ENCODE measurements at places on chromosomes 4 and X.

DNA sequence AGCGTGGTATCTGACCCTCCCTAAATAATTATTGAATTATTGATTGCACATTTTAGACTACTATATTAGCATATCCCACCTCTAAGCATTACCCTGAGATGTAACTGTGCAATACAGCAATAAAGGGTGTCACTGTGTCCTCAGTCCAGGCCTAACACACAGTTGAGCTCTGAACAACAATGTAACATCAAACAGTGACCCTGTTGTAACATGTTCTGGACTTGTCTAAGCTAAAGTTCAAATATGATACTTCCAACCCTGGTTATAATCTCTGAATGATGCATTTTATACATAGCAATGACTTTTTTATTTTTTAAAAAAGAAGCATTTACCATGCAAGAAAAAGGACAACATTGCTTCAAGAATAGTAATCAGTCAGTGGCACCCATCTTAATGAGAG is 61.6 kb upstream of the DMD start:
- DNase-seq = no peak

DNA sequence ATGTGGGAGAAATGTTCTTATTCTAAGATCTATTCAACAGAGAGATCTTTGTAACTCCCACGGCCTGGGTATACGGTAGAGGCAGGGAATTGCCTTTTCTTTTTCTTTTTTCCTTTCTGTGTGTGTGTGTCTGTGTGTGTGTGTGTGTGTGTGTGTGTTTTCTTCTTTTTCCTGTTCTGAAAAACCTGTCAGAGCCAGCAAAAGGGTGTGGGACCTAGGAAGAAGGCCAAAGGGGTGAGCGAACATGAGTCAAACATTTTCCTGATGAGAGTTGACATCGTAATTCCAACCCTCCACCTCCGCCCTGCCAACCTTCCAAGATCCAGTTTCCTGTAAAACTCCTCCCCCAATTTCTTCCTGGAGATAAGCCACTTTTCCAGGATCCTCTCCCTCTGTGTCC is 2.8 kb upstream of the CHIC2 start:
- DNase-seq = no peak

DNA sequence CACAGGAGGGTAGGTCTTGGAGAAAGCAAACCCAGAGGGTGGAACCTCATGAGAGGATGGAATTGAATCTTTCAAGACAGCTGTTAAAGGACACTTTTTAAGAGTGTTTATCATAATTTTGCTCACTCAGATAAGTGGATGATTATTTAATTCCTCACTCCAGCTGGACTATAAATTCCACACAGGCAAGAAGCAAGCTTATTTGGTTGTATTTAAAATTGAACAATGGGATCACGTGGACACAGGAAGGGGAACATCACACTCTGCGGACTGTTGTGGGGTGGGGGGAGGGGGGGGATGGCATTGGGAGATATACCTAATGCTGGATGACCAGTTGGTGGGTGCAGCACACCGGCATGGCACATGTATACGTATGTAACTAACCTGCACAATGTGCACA is 116.3 kb downstream of the DHRSX start:
- DNase-seq = no peak

- no peak for DNase-seq
Measured at GRCh38 chr4:22884157-22884556, 191.4 kb downstream of the GBA3 start.

DNA sequence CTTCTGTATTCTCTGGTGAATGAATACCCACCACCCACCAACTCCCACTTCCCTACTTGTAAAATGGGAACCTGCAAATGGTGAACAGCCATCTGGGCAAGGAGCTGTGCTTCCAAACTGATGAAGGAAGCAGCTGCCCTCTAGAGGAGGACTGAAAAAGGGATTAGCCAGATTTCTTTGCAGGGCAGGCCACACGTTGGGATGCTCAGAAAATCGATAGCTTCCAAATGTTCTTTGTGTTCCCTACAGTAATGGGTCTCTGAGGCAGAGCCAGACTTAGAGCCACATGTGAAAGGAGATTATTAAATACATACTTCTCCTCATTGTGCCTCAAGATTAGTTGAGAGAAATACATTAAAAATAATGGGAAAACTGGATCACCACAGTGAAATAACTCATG is 39.3 kb upstream of the LPAR4 start:
- no peak for DNase-seq

DNA sequence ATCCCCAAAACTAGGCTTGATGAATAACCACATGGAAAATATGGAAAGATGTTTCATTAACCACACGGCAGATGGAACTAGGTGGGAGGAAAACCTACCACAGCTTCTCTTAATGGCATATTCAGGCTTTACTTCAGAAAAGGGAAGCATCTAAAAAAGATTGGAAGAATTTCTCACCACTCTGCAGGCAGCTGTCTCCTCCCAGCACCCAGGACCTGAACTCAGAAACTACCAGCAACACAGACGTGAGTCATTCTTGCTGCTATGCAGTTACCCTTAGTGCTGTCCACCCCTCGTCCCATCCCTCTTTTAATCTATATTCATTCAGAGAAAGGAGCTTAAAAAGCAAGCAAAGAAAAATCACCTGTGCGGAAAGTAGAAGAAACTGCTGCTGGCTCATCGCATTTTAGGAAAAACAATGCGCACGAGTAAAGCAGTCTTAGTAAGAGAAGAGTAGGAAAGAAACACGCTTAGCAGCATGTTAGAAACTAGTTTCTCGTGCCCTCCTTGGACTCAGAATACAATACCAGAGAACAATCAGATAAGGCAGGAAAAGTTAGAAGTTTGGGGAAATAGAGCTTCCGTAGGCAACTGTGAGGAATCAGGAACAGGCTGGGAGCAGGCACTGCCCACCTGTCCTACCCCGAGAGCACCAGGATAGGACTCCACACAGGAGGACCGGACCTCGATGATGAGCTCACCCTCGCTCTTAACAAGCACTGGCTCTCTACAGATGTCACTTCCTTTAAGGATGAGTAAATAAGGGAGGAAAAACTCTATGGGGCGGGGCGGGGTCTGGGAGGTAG is 48.1 kb upstream of the ENPP6 start:
- no peak for DNase-seq

DNA sequence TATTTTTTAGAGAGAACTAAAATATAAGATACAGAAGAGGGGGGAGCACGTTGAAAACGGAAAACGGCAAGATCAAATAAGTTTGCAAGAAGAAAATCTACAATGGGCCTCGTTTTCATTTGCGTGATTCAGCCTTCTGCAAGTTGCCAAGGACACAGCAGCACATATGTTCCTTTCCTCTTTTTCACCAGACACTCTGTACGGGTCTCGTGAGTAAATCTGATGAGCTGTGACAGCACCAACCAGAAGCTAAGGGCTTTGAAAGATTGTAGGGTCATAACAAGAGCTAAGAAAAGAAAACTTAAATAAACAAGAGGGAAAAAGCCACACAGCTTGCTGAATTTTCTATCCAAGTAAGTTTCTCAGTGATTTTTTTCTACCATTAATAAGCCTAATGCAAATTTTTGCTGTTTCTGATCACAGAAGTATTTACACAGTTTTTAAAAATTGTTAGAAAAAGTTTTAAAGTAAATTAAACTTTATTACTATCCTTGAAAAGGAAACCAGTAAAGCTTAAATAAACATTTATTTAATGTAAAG is 63.4 kb downstream of the SCML2 start:
- no peak for DNase-seq

DNA sequence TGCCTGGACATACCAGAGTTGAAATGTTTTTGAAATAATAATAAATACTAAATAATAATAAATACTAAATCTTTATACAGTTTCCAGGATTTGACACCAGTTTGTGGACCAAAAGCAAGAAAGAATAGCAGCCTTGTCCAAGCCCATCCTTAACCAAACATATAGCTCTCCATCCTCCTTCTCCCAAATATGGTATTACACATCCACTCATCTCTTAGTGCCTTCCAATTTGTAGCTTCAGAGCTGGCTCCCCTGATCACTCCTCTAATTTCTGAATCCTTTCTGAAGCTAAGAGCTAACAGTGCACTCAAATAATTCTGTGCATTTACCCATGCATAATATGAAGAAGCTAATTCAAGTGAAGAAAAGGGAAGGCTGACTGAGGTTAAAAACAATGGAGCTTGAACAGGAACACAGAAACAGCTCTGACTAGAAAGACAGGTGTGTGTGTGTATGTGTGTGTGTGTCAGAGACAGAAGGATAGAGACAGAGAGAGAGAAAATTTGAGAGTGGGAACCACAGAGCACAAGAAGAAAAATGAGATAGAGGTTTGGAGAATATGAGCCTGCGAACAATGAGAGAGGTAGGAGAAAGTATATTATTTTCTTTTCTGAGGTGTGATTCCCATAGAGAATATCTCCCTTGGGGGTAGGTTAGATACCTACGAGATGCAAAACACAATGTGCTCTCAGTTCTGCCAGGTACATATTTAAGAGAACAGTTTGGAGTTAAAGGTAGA is 123.5 kb downstream of the CAMK2D start:
- no peak for DNase-seq

DNA sequence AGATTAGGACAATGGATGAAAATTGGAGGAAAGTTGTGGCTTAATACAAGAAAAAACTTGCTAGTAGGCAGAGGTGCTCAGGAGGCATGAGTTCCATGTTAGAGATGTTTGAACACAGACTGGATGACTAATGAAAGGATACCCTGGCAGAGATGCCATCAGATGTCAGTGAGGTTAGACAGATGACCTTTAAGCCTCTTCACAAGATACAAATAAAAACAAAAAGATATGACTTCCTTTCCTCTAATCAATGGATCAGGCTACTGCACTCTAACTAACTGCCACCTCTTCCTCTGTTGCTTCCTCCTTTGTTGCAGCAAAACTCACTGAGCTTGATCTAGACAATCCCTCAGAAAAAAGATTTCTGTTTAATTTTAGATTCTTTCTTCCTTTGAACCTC is 14.7 kb downstream of the STAP1 start:
- no peak for DNase-seq

DNA sequence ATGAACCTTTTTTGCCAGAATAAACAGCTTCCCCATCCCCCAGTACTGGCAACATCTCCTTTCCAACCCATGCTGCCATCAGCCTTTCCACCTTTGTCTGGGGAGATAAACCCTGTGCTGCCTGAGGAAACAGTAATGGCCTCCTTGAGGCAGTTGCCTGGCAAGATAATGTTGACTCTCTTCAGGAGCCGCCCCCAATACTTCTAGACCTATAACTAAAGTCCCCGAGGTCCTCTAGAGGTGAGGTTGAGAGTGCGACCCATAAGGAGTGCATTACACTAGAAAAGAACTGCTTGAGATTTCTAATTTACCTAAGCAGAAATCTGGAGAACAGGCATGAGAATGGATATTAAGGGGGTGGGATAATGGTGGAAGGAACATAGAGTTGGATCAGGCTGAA is 963.2 kb upstream of the PCDH7 start:
- DNase-seq = no peak

DNA sequence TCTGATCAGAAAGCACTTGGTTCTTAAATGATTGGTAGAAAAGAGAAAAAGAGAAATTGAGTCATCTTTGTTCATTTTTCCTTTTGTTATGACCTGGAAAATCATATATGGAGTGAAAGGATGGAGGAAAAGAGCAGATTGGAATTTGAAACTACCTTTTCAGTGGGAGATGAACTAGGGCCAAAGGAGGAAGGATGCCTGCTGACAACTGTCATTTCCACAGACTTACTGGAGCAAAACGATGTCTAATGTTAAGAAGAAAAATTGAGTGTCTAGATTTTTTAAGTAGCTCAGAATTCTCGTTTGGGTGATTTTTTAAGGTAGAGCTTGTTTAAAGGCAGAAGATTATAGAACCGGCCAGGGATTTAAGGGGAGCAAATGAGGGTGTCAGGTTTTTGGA is 144.6 kb upstream of the KCNIP4 start:
- no peak for DNase-seq

DNA sequence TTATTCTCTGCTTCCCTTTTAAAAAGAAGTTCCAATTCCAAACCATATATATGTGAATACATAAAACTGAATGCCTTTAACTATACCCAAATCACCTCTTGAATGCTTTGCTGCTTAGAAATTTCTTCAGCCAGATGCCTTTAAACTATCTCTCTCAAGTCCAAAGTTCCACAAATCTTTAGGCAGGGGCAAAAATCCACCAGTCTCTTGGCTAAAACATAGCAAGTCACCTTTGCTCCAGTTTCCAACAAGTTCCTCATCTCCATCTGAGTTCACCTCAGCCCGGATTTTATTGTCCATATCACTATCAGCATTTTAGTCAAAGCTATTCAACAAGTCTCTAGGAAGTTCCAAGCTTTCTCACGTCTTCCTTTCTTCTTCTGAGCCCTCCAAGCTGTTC is 49.8 kb downstream of the SULT1B1 start:
- no peak for DNase-seq

GRCh38 chrX:83504721-83505479 is 3.2 kb upstream of the POU3F4 start:
- no peak for DNase-seq

- no peak for DNase-seq
Measured at GRCh38 chr4:184529283-184529682, 54.9 kb upstream of the IRF2 start.

DNA sequence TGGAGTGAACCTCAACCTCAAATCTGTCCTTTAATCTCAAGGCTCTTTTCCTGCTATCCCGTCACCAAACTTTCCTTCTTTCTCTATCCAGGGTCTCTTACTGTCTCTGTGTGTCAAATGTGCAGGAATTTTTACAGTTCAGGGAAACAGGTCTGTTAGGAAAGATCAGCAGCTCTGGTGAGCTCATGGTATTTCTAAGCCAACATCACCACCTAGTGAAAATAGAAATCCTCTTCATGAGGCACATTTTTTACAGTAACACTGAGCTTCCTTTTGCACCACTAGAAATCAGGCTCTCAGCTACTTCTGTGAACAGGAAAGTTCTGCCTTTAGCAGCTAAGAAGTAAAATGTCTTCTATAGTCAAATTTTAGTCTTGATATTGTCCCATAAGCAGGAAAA is 39.6 kb downstream of the NUDT11 start:
- DNase-seq = no peak

DNA sequence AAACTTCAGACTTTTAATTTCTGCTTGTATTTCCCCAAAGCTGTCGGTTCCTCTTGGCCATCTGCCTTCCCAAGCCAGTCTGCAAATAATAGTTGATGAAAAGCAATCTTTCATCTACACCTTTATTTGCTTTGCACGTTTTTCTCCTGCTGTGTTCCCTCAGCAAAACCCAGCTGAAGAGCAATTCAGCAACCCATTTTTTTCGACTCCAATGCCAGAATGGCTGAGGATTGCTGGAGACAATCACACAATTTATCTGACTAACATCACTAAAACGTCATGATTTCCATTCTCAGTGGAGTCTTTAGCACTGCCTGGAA is 94.3 kb downstream of the GPRIN3 start:
- no peak for DNase-seq

- no peak for DNase-seq
Measured at GRCh38 chr4:23290656-23291055, 597.9 kb downstream of the GBA3 start.

DNA sequence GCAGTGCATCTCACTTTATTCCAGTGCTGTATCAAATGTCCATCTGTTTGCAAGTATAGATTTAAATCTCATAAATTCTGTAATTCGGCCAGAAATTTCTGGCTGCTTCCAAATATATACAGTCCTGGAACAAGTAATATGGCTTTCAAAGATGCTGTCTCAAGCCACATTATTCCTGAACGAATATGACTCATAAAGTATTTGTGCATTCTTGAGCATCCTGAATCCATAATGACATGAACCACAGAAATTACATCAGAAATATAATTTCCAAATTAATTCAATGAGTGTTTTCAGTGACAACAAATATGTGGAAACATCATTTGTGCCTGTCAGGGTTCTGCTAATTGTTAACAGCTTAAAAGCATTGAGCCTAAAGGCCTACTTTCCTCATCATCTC is 140.9 kb upstream of the HPGD start:
- no peak for DNase-seq

Measured in stimulated activated CD4-positive, alpha-beta T cell treated with anti-CD3 and anti-CD28 coated beads, Interleukin-12 subunit alpha, Interleukin-12 subunit beta, amount 100 ng/mL, for 48 hours (primary cell).